ENCODE measurements at places on chromosomes 3 and 15.
A peak's percentile ranks its signal among the peaks of the same experiment; 100 is the strongest.

GRCh38 chr15:47514200-47514652 lies 203.1 kb upstream of the SEMA6D start:
- no peak for DNase-seq

GRCh38 chr3:187773233-187774184 lies 28.2 kb upstream of the BCL6 start:
- DNase-seq: peak; percentile 87

DNA sequence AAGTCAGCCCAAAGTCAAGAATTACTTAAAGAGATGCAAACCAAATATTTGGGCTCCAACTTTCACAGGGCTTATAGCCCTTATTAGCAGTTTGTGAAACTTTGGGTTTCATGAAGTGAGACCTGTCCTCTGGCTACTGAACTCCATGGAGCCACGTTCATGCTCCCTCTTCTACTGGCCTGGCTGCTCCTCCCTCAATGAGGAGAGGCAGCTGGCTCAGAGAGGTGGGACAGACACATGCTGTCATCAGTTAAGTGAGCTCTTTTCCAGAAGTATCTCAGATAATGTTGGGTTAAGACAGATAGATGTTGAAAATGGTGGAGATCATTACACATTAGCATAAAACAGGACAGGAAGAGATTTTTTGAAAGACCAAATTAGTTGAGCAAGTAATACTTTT lies 19.4 kb downstream of the MRPS25 start:
- no peak for DNase-seq

GRCh38 chr3:148729476-148730055 lies 31.9 kb downstream of the AGTR1 start:
- peak; percentile 15 for DNase-seq

GRCh38 chr3:142127941-142128658 lies 21.2 kb downstream of the TFDP2 start:
- no peak for DNase-seq

GRCh38 chr3:66500576-66501482 lies at the start of gene LRIG1:
LRIG1 (minus strand) TSS chr3:66501022; CDS start chr3:66500407, 615 bp downstream.
- no peak for DNase-seq

DNA sequence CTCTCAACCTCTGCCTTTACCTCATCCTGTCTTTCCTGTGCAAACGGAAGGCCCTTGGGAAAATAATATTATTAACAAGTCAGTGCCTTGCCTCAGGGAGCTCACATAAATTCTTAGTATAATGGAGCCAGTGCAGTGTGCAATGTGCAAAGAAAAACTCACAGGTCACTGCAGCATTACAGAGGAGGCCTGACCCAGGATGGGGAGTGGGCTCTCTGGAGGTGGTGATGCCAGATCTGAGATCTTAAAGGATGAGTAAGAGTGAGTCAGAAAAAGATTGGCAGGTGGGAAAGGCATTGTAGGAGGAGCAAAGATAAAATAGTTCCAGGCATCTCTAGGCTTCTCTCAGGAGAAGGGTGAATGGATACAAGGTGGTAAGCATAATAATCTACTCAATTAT lies 185.6 kb upstream of the ADAMTS9 start:
- DNase-seq: no peak

GRCh38 chr15:89450076-89451006 lies 46.0 kb downstream of the RHCG start:
- no peak for DNase-seq

DNA sequence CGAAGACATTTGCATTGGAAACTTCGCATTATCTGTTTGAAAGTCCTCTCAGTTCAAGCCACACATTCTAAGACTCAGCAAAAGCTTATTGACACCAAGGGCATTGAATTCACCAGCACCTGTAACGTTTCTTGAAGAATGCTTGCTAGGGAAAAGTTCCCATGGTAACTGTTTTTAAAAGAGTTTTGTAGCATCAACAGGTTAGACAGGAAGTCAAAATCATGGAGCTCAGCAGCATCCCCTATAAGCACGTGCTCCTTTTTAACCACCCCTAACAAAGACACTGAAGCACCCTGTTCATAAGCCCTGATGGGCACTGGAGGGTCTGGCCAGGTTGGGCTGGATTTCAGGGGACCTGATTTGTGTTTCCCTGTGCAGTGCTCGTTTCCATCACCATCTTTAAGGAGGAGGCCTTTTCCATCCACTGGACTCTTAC lies 229.7 kb upstream of the BHLHE40 start:
- no peak for DNase-seq

DNA sequence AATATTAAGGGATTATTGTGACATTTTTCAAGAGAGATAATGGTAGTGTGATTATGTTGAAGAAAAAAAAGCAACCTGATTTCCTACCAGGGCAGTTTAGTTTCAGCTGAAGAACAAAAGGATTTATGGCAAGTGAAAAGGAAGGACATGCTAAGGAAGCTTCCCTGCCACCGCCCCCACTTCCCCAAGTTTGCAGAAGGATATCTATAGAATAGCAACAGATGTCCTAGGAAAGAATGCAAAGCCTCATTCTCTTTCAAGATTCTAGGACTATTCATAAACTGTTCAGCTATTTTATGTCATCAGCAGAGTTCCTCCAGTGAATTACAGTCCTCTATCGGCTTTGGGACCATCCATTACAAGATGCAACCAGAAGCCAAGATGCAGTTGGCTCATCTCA lies 160.8 kb downstream of the SATB1 start:
- no peak for DNase-seq

- no peak for DNase-seq
These were observed 329.1 kb upstream of the SOX2 start for GRCh38 chr3:181382656-181383055.

Measured in AML-193 (cell line).